8988T (cell line): ENCODE measurements at places on chromosomes 16 and 17.

DNA sequence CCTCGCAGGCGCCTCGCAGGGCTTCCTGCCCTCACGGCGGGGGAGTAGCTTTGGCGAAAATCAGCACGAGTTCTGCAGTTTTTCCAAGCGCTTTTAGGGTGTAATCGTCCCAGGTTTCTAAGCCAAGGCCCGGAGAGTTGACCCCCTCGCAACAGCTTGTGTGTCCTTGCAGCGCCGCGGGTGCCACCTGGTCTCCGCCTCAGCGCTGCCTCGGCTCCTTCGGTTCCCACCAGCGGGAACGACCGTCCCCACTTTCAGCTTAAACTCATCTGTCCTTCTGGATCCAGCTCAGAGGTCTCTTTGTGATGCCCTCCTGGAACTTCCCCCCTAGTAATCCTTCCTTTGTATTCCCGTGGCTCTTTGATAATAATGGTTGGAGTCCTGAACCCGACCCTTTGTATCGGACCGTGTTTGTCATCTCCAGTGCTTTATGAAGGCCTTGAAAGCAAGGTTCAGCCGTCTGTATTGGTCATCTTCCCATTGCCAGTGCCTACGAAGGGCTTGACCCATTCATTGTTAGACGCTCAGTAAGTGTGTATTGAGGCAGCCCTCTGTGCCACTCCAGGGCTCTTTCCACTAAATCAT, 858 bp upstream of the SMARCE1 start:
- DNase-seq, result no peak

DNA sequence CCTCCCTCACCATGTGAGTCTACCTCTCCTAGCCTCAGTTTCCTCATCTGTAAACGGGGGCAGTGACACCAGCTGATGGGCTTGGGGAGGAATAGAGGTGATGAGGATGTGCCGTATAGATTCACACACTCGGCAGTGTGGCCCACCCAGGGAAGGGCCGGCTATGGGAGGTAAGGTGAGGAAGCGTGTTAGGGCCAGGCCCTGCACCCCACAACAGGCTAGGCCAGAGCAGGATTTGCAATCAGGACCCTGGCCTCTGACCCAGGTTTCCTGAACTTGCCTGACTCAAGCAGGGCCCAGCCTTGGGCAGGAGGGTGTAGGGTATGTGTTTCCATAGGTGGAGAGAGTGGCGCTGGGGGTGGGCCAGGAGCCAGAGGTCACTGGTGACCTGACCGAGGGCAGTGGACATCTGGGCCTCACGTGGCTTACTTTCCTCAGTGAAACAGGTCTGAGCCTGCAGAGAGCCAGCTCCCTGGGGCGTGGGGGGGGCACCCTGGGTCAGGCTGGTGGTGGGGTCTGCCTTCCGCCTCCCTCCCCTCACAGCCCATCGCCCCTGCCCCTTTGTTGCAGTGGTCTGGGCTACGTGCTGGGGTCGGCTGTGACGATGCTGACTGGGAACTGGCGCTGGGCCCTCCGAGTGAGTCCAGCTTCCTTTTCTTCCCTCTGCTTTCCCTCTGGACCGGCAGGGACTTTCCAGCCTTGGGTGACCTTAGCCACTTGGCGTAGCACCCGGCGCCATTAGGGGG, 12.8 kb downstream of the SPNS3 start:
- no peak for DNase-seq

DNA sequence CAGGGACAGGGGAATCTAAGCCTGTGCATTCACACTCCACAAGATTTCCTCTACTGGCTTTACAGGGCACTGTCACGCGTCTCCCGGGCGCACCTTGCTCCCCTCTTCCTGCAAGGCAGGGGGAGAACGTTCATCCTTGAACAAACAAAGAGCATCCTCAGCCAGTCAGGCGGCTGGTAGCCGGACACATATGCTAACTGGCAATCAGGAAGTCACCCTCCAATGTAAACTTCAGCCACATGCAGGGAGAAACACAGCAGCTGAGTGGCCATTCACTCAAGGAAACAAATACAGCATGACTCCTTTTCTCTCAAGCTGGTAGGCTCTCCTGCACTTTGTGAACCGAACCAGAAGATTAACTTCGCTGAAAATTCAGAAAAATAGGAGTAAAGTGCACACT, 10.8 kb upstream of the HSBP1 start:
- no peak for DNase-seq

- DNase-seq, result no peak
Measured at GRCh38 chr17:75367312-75367711, 38.2 kb downstream of the GRB2 start.

DNA sequence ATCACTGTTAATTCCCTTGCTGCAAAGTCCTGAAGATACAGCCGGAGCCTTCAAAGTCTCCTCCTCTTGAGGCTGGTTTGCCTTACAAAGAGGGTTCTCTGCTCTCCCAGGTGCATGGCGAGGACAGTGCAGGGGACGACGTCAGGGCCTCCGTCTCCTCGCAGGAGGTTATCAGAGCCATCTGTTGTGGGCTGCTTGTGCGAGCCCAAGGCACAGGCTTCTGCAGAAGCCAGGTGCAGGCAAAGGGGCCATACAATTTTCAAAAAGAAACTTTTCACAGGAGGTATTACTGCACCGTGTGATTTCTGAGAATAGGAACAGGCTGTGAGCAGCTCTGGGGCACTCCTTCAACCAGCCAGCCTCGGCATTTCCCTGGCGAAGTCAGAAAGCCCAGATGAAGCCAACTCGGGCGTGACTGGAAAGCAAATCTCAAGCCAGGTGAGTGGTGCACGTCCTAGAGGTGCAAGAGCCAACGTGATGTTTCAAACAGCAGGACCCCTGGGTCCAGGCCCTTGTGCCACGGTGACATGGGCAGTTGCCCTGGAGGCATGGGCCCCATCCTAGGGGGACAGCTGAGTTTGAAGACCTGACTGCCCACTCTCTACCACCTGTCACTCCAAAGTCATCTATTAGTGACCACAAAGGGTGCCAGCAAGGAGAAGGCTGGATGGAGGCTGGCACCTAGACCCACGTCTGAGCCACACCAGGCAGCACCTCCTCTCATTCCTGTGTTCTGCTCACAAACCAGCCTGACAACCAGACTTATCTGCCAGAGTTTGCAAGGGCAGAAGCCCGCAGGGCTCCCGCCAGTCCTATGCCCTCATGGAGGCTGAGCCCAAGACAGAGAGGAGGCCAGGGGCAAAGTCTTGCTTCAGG, 68.6 kb downstream of the SMPD3 start:
- DNase-seq, result no peak

GRCh38 chr17:65430209-65430833, 131.1 kb downstream of the AXIN2 start:
- DNase-seq, result no peak

DNA sequence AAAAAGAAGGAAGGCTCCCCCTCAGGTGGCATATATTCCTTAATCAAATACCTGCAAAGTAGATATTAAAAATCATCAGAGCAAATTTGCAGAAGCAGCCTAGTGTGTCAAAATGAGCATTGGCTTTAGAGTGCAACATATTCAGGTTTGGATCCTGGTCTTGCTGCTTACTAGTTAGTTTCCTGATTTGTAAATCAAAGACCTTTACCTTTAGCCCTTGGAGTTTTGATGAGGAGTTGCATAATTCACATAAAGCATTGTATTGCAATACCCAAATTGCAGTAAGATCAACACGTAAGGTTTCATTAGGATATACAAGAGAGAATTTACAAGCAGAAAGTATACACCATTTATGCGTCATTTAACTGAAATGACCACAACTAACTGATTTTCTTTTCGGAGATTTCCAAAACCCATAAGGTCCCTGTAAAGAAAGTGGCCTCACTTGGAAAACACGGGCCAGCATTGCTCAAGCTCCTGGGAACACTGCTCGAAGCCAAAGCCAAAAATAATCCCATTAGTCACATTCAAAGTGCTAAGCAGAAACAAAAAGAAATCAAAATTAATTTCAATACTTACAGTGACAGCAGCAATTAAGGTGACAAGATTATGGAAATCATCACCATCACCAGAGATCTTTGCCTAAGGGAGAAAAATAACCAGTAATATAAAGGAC, 415.9 kb upstream of the ERCC4 start:
- DNase-seq, result no peak

- DNase-seq, result no peak
Measured at GRCh38 chr16:74451951-74452758, 30.9 kb upstream of the CLEC18B start.

DNA sequence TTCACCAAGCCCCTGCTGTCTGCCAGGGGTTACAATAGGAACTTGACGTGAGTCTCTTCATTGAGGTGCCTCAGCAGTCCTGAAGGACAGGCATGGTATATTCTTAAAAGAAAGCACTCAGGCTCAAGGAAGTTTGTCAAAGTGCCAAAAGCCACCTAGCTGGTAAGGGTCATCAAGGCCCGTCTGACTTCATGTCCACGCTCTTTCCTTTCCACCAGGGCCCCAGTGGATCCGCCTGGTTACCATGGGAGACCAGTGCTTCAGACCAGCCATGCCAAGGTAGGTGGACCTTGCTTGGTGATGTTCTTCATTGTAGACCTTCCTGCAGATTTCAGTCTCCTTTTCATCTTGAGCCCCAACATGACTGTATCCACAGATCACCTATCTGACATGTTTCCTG, 27.6 kb upstream of the CCL1 start:
- no peak for DNase-seq

DNA sequence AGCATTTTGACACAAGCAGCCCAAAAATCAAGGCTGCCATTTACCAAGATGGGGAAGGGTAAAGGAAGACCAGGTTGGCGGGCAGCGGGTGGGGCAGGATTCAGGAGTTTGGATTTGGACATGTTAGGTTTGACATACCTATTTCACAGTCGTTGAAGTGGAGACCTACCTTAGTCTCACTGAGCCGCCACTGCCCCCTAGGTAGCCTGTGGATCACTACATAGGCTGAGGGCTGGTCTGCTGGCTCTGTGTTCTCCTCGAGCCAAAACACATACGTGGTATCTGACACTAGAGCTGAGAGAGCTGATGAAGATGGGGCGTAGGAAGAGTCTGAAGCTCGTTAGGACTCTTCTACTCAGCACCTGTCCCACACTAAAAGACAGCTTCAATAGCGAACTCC, 115.1 kb downstream of the HIC1 start:
- peak; percentile 28 for DNase-seq

GRCh38 chr17:79616801-79617200, 6.0 kb upstream of the RBFOX3 start:
- no peak for DNase-seq

DNA sequence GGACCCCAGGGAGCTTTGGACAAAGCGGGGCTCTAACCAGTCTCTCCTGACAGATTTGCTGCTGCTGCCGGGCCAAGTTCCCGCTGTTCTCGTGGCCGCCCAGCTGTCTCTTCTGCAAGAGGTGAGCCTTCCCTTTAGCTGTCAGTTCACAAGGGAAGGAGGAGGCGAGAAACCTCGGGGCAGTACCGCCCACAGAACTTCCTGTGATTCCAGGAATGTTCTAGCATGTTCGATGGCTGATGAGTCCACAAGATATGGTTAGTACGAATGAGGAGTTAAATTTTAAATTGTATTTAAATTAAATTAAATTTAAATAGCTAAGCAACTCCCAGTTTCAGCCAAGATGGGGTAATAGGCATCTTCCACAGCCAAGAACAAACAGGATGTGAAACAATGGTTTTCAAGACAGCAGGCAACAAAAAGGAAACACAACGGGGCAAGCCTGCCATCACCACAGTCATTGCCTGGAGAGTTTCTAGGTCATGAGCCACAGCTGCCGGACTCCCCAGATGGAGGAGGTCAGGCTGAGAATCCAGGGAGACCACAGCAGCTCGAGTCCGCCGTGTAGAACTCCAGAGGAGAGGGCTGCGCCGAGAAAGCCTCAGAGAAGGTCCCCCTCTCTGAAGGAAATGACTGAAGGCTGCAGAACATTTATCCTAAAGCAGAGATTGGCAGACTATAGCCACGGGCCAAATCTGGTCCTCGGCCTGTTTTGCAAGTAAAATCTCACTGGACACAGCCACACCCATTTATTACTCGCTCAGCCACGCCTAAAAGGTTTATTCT, 9.5 kb upstream of the TCF25 start:
- DNase-seq, result no peak

GRCh38 chr16:89402962-89403361, 87.4 kb downstream of the ANKRD11 start:
- no peak for DNase-seq

- DNase-seq, result no peak
Measured at GRCh38 chr17:65799869-65800268, 238.4 kb upstream of the AXIN2 start.

DNA sequence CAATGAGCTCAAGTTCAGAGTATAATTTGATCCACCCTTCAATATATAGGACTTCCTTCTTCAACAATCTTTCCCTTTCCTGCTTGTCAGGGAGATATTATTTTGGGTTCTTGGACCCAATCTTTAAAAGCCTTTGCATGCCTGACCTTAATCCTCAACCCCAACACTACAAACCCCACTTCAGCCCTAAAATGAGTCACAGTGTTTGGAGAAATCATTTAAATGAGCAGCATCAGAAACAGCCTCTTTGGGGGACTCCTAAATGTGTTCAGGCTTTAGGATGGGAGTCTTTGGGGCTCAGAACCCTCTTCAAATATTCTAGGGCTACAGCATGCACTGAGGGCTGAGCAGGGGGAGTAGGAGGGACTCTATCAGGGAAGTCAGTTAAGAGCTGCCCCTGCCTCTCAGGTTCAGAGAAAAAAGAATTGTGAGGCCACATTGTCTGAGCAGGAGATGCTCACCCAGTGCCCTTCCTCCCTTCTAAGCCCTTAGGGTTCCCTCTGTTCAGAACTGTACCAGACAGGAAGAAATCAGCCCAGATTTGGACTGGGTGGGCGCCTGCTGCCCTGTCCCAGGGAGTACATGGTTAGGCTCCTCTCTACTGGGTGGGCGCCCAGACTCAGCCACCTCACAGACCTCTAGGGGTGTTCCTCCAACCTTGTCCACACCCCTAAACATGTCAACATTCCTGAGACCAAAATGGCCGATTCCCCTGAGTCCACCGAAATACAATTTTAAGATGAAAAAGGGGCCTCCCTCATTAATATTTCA, 5.0 kb downstream of the NEUROD2 start:
- DNase-seq, result no peak
